ENCODE measurements at places on chromosomes 12 and 14.

DNA sequence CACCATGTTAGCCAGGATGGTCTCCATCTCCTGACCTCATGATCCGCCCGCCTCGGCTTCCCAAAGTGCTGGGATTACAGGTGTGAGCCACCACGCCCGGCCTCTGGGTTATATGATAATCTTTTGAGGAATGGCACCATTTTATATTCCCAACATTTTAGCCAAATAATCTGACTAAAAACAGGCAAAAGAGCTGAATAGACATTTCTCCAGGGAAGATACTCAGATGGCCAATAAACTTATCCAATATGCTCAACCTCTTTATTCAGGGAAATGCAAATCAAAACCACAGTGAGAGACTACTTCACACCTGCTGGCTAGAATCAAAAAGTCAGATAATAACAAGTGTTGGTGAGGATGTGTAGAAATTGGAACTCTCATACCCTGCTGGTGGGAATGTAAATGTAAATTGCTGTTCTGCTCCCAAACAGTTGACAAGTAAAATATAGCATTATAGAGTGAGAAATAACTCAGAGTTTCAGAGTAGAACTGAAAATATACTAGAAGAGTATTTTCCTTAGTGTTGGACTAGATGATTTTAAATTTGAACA lies 80.0 kb downstream of the RCOR1 start:
- DNase-seq = no peak

DNA sequence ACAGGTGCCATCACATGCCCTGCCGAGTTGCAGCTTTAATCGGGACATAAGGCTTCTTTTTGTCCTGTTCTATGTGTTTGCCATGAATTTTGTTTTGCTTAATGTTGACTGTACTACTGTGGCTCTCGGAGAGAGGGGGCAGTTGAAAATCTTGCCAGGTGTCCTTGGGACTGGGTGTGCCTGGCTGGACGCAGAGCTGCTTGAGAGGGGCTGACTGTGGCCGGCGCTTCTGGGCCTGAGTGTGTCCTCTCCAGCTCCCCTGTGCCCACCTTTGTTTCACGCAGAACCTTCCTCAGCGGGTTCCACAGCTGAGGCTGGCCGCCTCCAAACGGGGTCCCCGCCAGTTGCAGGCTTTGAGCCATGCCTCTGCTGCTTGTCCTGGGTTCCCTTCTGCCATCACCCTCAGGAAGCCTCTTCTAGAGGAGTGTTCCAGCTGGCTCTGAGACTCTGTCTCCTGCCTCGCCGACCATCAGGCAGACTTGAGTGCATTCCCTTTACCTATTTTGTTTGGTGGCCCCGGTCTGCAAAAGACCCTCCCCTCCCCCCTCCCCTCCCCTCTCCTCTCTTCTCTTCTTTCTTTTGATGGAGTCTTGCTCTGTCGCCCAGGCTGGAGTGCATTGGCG lies 49.7 kb downstream of the DDX51 start:
- DNase-seq = no peak

DNA sequence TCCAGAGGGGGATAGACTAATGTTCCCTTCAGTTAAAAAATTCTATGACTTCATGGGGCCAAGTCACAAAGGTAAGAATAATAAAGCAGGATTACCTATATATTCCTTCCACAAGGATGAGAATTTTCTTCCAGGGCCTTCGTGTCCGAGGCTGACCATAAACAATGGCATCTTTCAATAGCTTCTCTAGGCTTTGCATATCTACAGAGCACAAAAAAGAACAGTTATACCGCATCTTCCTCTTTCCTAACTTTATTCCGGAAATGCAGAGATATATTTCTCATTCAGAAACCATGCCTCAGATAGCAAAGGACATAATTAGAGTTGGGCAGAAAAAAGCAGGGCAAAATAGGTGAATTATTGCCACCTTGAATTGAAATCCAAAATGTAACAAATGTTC lies 58.3 kb upstream of the ISM2 start:
- DNase-seq = no peak

- peak; percentile 47 for DNase-seq
Observed at GRCh38 chr14:34372786-34373185, 89.3 kb downstream of the SPTSSA start.

DNA sequence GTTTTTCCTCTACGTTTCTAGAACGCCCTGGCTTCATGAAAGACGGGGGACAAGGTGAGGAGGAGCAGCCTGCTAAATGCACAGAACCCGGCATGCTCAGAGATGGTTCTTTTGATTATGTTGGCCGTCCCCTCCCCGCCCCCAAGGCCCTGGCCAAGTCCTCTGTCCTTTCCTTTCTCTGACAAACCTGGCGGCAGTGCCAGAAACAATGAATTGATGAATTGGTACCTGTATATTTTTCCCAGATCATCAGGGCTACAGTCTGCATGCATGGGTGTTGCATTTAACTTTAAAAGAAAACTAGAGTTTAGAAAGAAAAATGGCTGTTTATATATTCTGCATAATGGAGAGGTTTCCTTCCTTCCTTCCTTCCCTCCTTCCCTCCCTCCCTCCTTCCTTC lies 29.0 kb downstream of the GPRC5D start:
- DNase-seq = no peak

DNA sequence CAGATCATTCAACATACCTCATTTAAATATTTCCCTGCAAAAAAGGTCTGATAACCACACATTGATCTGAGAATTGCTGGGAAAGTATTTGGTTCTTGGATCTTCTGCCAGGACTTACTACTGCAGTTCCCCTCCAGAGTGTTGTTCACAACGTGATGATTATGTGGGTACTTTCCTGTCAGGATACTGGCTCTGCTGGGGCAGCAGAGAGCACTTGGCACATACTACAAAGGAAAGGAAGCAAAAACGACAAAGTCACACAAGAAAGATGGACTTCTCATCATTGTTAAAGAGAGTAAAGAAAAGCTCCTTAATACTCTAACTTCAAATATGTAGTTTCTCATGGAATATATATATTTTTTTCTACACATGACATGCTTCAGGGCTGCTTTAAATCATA lies 11.5 kb downstream of the GNS start:
- no peak for DNase-seq

DNA sequence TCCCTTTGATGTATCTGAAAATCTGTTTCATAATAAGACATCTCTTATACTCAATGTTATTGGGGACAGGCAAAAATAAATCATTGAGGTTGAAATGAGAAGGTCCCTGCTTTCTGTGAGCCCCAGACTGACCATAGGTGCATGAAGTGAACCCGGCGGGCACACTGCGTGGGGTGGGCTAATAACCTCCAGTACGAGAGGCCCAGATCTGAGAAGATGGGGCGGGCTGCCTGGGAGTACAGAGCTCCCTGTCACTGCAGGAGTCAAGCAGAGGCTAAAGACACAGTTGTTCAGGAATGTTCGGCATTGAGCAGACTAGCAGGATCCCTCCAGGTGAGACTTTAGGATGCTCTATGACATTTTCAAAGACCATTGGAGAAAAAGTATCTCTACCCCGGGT lies 244.6 kb downstream of the CHST11 start:
- no peak for DNase-seq

DNA sequence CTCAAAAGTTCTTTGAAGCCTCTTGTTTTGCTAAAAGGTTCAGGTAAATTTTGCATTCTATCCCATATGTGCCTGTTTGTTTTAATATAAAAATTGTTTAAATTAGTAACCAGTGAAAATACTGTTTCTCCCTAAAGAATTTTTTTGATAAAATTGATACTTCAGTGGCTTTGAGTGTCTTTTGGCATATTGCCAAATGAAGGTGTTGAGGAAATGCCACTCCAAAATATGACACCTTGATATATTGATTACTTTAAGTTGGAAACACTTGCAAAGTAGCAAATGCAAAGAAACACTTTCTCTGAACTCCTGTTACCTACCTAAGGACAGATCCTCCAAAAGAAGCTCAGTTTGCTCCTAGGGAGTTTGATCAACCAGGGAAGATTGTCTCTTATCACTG lies 8.4 kb downstream of the STYX start:
- DNase-seq = no peak

- peak; percentile 17 for DNase-seq
Observed at GRCh38 chr12:81992461-81992860, 233.3 kb upstream of the PPFIA2 start.

DNA sequence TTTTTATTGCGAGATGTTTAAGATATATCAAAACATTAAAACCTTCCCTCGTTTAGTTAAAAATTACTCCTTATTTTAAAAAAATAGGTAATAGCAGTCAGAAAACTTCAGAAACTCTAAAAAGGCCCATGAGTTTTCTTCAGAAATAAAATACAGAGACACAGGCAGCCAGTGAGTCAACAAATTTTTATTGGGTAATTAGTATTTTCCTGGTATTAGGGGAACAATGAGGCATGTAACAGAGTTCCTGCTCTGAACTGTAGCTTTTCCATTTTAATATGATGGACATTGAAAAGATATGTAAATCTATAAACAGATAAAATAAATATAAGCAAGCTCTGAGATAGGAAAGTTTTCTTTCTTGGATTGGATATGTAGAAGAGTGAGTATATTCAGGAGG lies 399 bp upstream of the ZNF705A start:
- DNase-seq = no peak

DNA sequence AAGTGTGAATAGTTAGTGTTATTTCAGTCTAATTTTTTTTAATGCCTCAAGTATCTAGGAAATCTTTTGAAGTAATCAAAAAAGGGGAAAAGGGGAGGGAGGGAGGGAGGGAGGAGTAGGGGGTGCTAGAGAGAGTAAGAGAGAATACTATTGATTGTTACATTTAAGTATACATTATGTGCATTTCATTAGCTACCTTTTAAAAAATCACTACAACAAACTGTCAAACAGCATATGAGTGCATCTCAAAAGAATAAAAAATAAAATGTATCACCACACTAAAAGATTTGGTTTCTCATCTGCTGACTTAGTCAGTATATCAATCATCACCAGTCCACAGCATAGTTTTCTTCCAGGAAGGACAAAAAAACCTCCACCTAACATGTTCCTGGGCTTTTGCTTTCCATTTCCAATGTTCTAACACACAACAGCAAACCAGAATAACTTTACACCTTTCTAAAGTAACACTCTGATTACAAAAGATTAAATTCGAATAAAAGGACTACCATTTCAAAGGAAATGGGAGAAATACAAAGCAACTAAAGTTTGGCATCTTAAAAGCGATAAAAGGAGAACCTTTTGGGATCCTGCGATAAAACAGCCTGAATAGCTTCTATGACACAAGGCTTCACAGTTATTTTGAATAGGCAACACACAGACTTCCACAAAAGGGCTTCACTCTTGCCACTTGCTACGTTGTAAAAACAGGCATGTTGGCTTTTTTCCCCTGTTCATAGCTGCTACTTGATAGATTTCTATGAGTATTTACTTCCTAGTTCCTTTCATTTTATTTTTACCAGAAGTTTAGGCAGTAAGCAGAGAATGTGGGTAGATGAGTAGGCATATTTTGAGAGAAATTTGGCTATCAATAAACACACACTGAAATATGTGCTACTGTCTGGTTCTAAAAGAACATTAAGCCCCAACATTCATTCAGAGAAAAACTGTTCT lies 160.9 kb downstream of the EPS8 start:
- DNase-seq = no peak

DNA sequence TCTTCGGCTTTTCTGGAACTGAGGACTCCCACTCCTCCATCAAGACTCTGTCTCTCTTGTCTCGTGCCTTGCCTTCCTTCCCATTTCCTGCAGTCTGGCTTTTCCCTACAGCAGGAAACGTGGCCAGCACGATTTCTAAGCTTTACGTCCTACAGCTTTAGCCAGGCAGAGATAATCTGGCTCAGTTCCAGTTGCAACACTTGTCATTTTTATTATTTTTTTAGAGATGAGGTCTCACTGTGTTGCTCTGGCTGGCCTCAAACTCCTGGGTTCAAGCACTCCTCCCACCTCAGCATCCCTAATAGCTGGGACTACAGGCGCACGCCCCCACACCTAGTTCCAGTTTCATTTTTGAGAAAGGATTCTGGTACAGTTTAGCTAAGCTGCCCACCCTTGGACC lies 19.9 kb downstream of the CALM1 start:
- no peak for DNase-seq

DNA sequence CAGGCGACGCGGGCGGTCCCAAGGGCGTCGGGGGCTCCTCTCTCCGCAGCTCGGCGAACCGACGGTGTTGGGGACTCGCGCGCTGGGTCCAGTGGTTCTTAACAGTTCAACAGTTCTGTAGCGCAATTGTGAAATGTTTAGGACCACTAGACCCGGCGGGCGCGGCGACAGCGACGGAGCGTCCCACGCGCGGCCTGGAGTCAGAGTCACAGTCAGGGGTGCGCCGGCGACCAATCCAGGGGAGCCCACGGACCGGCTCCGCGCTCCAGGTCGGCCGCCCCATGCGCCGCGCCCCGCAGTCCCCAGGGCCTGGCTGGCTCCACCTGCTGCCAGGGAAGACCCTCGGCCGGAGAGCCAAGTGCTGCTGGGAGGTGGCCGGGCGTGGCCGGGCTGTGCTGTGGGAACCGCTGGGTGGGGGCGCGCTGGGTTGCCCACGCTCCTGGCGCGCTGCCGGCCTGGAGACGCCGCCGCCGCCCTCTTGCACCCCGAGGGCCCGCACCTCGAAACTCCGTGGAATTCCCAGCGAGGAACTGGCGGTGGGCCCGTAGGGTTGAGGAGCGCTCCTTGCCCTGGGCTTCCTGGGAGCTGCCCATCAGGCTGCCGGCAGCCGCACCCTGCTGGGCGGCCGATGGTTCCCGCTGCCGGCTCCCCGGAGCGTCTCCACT lies 20.9 kb upstream of the KIF26A start:
- DNase-seq = no peak

DNA sequence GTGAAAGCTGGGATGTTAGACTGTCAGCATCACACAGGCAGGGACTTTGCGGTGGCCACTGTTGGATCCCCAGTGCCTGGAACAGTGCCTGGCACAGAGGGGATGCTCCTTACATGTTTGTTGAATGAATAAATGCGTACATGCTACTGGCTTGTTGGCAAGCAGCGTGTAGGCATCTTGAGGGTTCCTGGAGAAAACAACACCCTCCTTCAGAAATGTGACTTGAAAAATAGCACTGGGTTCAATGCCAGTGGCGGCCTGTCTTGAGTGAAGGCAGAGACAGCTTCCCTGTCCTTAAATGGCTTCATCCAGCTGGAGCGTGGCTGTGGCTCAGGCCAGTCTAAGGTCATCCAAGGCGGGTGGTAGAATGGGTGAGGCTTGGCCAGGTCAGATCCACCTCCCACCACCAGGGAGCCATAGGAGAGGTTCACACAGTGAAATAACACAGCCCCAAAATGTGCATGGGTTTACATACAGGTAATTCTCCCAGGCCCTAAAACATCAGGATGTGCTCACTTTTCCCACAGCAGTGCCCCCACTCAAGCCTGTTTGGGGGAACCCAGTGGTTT lies 171.4 kb downstream of the PHETA1 start:
- DNase-seq = no peak

DNA sequence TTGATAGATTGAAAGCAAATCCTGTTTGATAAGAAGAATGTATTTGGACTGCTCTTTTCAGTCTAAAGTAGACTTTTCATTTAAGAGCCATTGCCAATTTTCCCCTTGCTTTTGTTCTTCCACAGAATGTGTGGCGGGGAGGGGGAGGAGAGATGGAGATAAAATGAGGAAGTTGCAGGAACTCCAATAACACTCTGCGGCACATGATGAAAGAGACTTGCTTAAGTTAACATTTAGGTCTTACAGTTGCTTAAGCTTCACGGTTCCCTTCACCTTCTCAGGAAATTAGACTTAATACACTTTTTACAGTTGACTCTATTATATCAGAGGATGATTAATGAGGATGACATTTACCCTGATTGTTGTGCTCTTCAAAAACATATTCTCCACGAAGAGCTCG lies 537.3 kb downstream of the TMTC2 start:
- DNase-seq = no peak
